ENCODE measurements at places on chromosomes 12 and 14.

GRCh38 chr12:104189915-104190555 is 25.5 kb upstream of the TXNRD1 start:
- no peak for DNase-seq

GRCh38 chr12:27498761-27499160 is 25.2 kb upstream of the PPFIBP1 start:
- DNase-seq: no peak

DNA sequence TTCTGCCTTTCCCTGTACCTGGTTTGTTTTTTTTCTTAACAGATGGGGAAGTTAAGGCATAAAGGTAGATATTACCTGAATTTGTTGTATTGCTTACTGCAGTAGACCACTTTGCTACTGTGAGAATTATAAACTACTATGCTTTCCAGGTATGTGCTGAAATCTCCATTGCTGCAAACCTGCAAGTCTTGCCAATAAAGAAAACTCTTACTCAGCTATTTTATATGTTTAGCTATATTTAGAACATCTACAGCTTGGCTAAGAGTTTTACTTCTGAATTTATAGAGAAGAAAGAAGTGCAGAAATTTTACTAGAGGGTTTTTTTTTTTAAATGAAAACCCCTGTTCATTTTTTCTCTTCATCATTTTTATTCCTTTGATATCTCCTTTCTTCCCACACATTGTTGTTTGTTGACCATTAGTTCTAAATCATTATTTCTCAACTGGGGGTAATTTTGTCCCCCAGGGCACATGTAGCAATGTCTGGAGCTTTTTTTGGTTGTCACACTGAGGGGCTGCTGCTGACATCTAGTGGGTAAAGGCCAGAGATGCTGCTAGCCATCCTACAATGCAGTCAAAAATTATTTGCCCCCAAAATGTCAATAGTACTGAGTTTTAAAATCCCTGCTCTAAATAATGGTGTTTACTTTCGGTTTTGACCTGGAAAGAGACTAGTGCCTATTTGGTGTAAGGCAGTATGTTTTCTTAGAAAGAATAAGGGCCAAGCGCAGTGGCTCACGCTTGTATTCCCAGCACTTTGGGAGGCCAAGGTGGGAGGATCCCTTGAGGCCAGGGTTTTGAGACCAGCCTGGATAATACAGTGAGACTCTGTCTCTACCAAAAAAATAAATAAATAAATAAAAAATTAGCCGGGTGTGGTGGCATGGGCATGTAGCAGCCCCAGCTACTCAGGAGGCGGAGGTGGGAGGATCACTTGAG is 48.6 kb downstream of the PCNX1 start:
- peak; percentile 38 for DNase-seq

DNA sequence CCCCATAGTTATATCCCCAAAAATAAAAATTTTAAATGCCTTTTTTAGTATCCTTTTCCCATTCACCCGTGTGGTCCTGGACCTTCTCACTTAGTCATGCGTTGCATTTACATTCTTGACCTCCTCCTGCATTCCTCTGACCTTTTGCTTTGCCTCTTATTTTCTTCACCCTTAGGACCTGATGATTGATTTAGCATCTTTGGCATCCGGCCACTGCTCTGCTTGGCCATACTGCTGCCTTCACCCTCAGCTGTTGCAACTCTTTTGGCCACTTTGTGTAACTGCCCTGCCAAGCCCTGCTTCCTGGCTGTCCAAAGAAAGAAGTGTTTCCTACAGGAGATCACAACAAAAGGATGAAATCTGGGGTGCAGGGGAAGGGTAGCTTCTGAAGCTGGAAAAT is 48.8 kb upstream of the SLC38A4 start:
- no peak for DNase-seq

- no peak for DNase-seq
Measured at GRCh38 chr12:67671892-67672291, 23.3 kb downstream of the DYRK2 start.

DNA sequence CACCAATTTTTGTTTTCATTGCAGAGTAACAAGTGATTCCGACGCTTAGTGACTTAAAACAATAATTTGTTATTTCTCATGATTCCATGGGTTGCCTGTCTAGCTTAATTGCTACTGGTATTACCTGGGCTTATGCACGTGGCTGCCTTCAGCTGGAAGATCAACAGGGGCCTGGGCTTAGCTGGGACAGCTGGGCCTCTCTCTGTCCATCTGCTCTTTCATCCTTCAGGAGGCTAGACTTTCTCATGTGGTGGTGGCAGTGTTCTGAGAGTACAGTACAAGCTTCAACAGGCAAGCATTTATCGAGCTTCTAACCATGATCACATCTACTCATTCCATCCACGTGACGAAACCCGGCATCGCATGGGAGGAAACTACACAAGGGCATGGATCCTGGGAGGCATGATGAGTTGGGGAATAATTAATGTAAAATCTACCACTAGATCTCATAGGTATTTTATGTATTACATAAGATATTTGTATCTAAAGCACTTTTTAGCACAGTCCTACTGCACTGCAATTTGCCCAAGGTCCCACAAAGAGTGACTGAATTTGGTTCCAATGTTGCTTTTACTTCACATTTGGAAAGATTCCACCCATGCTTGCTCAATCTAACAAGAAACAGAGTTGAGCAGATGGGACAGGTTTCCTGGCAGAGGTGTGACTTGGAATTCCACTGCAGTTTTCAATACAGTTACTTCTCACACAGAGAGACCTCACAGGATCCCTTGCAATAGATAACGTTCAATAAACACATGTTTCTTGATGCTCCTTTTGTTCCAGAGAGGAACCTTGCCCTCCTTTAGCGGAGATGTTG is 153.1 kb upstream of the FRMD6 start:
- DNase-seq: no peak

DNA sequence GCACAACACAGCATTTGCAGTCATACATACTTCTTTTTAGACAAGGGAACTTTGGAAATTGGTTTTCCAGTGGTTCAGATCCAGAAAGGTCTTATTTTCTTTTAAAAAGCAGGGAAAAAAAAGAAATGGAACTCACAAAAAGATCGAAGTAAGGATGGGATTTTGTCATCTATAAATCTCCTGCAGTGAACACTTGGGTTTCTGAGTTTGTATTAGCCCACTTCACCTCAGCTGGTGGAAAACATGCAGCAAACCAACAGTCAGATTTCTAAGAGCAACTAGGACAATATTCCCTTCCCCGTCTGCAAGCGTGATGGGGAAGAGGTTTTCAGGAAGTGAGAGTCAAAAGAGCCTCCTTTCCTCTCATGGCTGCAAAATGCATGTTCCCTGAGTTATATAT is 4.6 kb downstream of the MYF5 start:
- no peak for DNase-seq

DNA sequence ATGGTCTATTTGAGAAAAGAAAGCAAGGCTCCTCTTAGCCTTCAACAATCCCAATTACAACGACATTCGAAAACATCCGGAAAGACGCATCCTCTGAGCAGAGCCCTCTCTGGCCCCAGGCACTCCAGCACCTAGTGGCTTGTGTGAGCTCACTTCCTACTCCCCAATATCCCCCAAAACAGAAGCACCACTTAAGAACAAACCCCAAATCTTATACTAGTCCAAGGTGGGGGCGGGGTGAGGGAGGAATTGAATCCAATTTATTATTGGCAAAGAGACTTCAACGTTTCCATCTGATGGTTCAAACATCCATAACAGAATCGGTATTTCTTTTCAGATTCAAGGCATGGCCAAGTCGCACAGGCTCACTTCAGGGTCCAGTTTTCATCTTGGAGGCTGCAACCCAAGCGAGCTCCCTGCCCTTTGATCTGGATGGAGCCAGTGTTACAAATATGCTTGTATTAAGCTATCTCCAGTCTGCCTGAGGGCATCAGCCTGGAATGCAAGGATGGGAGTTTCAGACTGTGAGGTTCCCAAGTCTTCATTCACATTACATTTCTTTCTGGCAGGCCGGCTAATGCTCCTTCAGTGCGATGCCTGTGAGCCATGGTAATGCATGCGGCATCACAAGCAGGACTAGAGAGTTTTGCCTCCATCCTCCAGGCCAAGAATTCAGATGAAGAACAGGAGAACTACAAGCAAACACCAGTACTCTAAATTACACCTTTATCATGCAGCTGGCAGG is 132.5 kb upstream of the FOXN3 start:
- DNase-seq: no peak

- no peak for DNase-seq
Measured at GRCh38 chr14:52026901-52027300, 37.6 kb downstream of the RTRAF start.
